HT-29 (cell line): ENCODE measurements at places on chromosomes 16 and 17.
A peak's percentile ranks its signal among the peaks of the same experiment; 100 is the strongest.

DNA sequence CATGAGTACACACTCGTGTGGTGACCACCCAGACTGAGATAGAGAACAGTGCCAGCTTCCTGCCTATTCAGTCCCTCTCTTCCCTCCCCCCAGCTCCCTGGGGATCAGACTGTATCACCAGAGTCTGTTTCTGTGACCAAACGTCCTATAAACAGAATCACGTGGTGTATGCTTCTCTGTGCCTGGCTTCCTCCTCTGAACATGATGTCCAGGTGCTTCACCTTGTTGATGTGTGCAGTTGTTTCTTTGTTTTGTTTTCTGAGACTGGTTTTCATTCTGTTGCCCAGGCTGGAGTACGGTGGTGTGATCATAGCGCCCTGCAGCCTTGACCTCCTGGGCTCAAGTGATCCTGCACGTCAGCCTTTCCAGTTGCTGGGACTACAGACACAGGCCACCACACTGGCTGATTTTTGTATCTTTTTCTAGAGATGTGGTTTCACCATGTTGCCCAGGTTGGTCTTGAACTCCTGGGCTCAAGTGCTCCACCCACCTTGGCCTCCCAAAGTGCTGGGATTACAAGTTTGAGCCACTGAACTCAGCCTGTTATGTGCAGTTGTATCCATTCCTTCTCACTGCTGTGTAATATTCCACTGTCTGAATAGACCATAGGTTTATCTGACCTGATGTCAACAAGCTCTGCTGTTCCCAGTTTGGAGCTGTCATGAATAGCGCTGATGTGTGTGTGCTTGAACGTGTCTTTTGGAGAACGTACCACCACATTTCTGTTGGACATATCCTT, 28.9 kb upstream of the PRM1 start:
- no peak for DNase-seq

DNA sequence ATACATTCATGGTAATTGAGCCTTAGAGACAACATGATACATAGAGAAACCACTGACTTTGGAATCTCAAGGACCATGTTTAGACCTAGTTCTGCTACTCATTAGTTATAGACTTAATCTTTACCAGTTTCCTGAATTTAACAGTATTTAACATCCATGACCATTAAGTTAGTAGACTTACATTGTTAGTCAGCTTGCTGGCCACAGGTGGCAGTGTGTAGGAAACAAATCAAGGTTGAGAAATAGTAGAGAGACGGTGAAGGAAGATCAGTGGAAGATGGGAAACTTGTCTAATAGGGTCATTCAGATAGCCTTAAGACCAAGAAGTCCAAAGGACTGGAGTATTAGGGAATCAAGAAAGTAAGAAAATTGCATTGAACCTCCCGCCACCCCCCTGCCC, 31.0 kb downstream of the OMG start:
- DNase-seq, result peak; percentile 22

GRCh38 chr17:17122781-17123483, 80.7 kb downstream of the MPRIP start:
- no peak for DNase-seq

DNA sequence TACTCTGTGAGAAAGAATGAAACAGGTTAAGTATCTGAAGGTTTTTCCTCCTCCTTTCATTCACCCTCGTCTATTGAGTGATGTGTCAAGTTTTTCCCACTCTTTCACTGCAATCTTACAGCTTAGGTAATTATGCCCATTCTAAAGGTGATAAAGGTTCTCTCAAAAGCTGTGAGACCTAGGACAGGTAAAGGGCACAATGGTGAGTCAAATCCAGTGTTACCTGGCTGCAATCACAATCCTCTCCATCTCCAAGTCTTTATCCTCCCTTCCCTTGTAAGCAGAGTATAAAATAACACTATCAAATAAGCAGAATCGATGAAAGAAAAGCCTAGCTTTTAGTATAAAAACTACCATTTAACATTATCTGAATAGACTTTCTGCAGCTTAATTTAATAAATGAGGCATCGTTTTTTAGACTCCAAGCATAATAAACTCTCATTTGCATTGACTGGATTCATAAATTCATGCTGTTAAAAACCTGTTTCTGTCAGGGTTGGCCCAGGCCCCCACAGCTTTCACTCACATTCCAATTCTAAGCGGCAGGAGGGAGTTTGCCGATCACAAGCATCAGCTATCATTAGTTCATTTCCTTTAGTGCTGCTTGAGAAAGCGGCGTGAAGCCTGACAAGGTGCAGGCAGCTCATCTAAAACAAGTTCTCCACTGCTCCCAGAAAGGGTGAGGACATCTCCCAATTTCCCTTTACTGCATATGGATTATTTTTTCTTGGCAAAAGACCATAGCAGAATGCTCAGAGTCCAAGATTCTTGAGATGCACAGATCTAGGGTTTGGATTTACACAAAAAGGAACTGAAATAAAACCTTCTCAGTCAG, 67.8 kb downstream of the CDH8 start:
- no peak for DNase-seq

DNA sequence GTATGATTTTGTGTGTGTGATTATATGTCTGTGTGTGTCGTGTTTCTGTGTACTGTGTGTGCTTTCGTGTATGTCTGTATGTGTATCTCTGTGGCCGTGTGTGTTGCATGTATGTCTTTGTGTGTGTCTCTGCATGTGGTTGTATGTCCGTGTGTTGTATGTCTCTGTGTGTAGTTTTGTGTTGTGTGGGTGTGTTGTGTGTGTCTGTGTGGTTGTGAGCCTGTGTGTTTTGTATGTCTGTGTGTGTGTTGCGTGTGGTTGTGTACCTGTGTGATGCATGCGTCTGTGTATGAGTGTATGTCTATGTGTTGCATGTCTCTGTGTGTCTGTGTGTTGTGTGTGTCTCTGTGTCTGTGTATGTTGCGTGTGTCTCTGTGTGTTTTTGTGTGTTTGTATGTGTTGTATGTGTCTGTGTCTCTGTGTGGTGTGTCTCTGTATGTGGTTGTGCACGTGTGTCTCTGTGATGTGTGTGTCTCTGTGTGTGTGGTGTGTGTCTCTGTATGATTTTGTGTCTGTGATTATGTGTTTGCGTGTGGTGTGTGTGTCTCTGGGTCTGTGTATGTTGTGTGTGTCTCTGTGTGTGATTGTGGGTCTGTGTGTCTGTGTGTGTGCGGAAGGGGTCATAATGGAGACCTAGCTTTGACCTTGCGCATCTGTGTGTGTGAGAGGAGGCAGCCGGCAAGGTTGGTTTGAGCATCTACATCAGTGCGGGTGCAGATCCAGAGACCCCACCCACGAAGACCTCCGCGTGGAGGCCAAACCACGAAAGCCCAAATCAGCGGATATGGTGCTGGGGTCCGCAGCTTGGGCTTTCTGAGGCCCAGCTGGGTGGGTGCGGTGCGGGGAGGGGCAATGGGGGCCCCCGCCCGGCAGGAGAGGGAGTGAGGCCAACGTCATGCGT, 212.6 kb upstream of the GSE1 start:
- no peak for DNase-seq
